ENCODE measurements at places on chromosomes 12 and 14.

DNA sequence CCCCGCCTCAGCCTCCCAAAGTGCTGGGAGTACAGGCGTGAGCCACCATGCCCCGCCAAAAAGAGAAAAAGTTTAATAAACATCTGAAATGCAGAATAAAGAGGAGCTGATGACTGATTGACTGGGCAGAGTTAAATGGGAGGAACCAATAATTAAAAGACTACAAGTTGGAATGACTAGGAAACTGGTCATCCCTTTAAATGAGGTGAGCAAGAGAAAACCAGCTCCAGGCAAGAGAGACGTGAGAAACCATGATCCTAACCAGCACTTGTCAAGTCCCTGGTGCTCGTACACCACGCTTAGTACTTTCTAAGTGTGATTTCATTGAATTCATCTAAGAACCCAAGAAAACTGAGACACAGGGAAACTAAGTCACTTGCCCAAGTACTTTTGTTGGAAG, 47.9 kb downstream of the MAP1LC3B2 start:
- no peak for DNase-seq

DNA sequence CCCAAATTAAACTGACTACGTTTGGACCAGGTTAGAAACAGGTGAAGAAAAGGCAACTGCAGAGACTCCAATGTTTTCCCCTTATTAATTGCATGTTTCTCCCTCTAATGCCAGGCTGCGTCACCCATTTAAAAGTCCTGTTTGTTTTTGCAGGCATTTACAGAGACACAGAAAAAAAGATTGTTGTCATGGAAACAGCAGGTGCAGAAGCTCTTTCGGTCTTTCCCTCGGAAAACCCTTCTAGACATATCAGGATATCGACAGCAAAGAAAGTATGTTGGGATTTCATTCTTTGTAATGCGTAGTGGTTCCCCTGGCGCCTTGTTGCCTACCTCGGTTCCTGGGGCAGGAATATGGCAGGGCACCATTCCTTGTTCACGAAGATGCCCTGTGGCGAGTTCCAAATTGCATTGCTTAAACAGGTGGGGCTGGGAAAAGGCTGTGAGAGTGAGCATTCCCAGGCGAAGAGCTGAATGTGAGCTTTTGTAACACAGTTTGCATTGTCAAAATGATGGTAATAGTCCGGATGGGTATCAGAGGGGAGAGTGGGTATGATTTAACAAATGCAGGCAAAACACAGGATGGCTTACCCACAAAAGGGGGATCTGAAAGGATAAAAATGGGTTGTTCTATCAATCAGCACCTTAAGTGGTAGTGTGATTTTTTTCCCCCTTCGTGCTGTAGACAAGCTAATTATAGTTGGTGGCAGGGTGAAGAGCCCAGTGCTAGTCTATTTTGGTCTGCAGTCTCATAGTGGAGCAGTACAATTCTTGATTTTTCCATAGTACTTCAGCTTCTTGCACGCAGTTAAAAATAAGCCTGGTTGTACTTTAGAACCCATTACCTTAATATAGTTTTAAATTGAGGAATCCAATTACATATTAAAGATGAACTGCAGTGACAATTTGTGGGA, 132.4 kb downstream of the GCH1 start:
- no peak for DNase-seq

- DNase-seq = no peak
Measured at GRCh38 chr12:122921917-122922316, 26.0 kb upstream of the VPS37B start.

DNA sequence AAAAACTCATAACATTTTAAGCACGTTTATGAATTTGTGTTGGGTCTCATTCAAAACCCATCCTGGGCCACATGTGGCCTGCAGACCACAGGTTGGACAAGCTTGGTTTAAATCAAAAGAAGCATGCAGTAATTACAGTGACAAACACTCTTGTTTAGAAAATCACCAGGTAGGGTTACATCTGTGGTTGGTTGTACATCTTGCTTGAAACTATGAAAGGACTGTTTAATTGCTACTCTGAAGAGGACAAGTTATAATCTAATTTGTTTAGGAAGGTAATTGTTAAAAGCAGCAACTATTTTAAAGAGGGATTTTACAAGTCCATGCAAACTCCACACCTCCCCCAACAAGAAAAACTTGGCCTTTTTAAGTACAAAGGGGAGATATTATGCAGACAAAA, 4.0 kb downstream of the TRIP11 start:
- no peak for DNase-seq

DNA sequence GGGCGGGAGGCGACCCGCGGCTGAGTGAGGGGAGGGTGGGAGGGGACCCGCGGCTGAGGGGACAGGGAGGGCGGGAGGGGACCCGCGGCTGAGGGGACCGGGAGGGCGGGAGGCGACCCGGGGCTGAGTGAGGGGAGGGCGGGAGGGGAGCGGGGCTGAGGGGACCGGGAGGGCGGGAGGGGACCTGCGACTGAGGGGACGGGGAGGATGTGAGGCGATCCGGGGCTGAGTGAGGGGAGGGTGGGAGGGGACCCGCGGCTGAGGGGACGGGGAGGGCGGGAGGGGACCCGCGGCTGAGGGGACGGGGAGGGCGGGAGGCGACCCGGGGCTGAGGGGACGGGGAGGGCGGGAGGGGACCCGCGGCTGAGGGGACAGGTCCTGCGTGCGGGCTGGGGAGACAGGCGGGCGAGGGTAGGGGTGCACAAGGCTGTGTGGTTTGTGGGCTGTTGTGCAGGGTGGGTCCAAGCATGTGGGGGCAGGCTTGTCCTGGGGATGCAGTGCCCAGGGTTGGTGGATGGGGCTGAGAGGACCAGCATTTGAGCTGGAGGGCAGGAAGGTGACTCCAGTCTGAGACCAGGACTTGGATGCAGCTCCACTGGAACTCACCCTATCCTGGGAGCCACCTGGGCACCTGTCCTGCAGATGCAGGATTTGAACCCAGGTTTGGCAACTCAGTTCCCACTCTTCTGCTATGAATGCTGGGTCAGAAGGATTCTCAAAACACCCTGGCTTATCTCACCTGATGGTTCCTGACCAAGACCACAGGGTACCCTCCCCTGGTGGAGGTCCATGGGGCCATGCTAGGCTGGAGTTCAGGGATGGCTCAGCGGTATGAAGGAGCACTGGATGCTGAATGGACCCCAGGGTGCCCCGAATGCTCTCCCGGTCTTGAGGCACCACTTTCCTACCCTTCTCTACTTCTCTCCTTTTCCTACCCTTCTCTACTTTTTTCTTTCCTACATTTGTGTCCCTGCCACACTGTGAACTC, 9.4 kb downstream of the PLD4 start:
- no peak for DNase-seq

GRCh38 chr12:43551971-43552559, at the start of gene ADAMTS20:
Gene ADAMTS20 (minus strand): TSS chr12:43552203. CDS start chr12:43551921, 282 bp downstream.
- no peak for DNase-seq

DNA sequence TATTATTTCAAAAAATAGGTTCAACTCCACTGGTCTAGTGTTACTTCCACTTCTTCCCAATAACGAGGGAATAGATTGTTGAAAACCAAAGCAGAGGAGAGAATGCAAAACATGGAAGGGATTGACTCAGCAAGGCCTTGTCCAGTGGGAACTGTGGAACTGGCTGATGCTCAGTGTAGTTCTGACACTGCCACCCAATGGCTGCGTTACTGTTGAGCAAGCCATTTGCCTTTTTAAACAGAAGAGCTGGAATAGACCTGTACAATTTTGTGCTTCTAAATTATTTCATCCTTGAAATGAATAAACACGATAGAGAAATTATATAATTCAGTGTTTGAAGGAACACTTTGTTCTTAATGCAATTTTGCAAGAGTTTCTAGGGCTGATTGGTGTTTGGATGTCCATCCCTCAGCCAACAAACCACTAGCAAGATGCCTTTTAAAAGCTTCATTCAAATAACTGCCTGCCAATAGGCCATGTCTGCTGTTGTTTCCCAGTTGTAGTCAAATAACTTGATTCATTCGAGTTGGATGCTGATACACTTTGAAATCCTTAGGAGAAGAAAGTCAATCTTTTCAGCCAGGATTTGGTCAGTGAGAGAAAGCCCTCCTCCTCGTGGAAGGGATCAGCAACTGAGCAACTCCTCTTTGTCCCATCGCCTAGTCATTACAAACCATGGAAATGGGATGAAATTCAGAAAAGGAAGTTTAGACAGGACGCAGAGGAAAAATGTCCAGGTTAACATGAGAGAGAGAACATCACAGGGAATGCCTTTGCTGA, 7.3 kb upstream of the MGP start:
- DNase-seq = no peak

DNA sequence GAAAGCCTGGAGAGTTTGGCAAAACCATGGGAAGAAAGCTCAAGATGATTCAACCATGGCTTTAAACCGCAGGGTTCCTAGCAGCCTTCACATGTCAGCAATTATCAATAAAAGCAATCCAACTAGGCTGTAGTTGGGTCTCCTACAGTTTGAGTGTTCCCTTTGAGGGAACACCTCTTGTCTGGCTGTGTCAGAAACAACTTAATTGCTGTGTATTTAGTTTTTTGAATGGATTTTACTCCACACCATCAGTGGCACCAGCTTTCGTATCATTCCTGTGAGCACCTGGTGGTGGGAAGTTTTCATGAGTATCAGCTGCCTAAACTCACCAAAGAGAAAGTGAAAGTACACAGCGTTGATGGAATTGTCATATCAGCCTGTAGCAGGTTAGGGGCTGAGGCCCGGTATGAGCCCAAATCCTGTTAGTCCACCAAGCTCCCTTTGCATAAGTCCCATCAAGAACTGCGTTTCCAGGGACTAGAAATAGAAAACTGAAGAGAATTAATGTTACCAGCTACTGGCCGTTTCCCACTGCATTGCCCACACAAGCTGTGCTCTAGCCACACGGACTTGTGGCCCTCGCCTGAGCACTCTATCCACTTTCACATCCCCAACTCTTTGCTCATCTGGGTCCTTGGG, 10.9 kb upstream of the IL26 start:
- no peak for DNase-seq

GRCh38 chr12:40106655-40107054, 774 bp upstream of the SLC2A13 start:
- DNase-seq = no peak

DNA sequence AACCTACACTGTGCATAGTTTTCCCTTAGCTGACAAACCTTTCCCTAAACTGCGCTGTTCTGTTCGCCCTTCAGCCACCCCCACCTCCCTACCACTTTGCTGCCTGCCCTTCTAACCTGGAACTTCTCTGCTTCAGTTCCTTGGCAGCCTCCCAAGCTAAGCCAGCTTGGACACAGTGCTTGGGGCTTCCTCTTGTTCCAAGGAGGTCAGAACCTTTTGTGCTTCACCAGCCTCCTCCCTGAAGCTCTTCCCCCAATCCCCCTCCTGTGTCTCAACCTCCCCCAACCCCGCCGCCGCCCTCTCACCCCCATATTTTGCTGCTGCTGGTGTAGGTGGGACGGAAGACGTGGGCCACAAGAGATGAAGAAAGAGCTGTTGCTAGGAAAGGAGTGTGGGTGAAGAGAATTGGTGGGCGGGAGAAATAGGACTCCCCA, 8.1 kb upstream of the RIC8B start:
- no peak for DNase-seq

- no peak for DNase-seq
Measured at GRCh38 chr12:123801573-123802178, 39.6 kb downstream of the DNAH10 start.

DNA sequence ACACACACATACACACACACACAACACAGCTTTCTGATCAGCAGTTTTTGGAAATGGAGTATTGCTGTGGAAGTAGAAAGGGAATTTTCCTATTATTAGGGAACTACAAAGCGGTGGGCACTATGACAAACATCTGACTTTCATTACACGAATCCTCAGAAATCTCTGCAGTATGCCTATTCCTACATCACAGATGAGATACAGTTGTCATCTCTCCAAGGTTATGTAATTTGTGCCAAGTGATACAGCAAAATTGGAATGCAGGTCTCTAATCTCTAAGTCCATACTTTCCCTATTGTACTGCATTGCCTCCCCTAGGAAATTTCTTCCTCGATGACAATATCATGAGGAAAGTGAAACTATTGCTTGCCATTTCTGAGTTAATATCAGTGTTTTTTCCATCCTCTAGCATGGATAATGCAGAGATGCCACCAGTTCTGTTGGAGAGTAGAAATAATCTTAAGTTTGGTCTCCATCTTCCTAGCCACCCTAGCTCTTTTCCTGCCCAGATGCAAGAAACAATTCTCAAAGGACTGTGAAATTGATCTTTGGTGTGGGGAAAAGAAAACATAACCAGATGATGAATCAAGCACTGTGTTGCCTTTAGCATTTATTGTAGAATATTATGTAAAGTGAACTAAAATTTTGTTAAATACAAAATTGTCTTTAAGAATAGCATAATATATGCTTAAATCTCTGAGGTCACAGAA, 94.7 kb downstream of the ERGIC2 start:
- no peak for DNase-seq

GRCh38 chr12:64469455-64470142, 17.7 kb downstream of the TBK1 start:
- no peak for DNase-seq

- no peak for DNase-seq
Measured at GRCh38 chr14:72754949-72755348, 139.0 kb downstream of the DPF3 start.

GRCh38 chr14:41521891-41522290, 84.8 kb upstream of the LRFN5 start:
- no peak for DNase-seq

- no peak for DNase-seq
Measured at GRCh38 chr14:55153951-55154350, 24.9 kb downstream of the LGALS3 start.

DNA sequence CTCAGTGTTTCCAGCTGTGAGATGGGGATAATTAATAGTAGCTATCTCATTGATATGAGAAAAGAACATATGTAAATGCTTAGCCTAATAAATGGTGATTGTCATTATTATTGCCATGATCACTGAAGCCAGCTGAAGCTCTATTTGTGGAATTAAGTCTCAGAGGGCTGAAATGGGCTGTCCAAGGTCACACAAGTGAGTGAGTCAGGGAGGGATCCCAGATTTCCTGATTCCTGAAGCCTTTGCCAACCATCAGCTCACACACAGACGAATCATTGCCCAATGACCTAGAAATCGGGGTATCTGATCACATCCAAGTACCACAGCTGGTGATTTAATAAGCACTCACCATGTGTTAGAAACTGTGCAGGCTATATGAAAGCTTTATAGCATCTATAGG, 21.6 kb upstream of the TMEM229B start:
- DNase-seq = no peak

DNA sequence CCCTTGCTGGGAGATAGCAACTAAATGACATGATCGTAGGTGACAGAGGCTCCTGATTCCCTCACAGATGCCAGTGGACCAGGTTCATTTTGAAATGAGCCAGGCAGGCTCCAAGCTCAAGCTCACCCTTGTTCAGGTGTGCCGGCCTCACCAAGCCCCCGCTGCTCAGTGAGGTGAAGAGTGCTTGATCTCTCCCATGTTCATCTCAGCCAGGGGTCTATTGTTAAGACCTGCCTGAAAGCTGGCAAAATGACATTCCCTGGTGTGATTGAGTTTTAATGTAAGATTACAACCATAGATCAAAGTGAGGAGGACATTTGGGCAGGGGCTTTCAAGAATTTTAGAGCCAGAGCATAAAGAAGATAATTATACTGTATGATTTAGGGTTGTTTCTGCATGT, 497.9 kb downstream of the EGLN3 start:
- no peak for DNase-seq

DNA sequence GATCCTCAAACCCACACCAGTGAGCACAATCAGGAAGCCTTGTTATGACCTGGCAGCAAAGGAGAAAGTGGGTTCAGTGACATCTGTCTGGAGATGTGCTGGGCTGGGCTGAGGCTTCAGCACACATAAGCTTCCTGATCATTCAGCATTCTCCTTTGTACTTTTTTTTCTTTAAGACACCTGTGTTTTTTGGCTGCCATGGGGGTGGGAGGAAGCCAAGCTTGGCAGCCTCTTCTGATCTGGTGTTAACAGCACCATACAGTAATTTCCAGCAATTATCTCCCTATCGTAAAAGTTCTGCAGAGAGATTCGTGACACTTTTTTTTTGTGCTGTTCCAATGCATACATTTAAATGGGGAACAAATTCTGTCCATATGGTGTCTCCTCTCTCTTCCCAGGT, 38.9 kb upstream of the RASSF3 start:
- no peak for DNase-seq
